Urinary bladder (tissue), 4 donors: ENCODE measurements at places on chromosomes 7 and 10.

DNA sequence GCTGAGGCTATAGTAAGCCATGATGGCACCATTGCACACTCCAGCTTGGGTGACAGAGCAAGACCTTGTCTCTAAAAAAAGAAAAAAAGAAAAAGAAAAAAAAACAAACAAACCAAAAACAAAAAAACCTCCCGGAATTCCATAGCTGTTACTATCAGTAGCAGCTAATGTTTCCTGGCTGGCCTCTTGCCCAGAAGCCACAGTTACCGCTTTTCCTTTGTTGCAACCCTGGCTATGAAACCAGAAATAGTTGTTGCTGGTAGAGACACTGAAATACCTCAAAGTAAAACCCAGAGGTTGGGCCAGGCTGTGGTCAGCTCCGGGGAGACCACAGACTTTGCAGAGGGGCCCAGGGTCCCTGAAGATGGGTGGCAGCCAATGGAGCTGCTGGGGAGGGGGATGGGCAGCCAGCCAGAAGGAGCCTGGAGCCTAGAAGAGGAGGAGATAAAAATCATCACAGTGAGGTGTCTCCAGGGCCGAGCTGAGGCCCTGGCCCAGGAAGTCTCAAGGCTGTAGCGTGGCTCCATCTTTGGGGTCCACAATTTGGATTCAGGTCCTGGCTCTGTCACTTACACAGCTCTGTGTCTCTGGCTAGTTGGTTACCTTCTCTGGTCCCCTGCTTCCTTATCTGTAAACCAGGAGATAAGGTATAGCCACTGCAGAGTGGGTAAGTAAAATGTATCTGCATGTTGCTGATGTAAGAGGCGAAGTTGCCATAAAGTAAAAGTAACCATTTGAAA is 3.4 kb upstream of the CHST12 start:
- DNase-seq: peak; percentile 83

DNA sequence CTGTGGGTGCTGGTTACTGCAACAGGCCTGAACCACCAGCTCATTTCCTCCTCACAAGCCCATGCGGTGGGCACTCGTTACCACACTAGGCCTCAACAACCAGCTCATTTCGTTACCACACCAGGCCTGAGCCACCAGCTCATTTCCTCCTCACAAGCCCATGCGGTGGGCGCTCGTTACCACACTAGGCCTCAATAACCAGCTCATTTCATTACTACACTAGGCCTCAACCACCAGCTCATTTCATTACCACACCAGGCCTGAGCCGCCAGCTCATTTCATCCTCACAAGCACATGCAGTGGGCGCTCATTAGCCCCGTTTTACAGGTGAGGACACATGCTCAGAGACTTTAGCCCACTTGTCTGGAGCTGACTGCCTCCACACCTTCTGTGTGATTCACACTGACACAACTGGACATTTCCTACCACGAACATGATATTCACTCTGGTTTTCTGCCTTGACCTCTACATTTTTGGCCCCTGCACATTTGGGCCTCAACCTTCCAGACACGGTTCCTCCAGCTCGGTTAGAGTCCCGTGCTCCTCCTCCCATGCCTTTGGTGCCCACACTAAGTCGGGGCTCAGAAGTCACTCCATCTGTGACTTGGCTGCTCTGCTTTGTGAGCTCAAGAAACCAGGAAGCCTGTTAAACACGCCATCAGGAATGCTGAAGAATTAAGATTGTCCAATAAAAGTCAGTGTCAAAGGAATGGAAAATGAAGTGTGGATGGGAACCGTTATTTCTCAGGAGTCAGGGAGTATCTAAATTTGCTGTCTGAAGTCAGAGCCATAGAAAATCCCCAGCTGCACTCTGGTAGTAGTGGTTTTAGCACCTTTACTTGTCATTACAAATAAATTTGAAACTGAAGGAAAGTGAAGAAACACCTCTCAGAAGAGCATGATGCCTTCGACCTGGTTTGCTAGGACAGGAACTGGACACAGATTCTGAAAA is 55.8 kb upstream of the LANCL2 start:
- no peak for DNase-seq

GRCh38 chr7:27051451-27051850 is 44.3 kb downstream of the HOXA1 start:
- DNase-seq: no peak

- no peak for DNase-seq
These were observed 151.3 kb upstream of the NPVF start for GRCh38 chr7:25379351-25380300.

- no peak for DNase-seq
These were observed 162.8 kb upstream of the ZMIZ1 start for GRCh38 chr10:78905957-78906308.

DNA sequence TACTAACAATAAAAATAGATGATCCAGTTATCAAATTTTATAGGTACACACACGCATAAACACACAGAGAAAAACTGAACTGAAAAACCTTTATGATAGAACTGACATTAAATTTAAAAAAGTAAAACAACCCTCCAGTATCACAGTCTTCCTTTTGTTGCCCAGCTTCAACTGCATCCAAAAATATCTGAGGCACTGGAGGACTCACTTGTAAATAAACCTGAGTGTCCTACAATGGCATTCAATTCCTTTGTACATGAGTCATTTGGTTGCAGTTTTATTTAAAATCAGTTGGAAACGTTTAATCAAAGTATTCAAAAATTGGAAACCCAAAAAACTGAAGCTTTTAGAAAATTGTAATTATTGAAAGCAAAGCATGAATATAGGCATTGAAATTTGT is 265.2 kb upstream of the CSTF2T start:
- no peak for DNase-seq

DNA sequence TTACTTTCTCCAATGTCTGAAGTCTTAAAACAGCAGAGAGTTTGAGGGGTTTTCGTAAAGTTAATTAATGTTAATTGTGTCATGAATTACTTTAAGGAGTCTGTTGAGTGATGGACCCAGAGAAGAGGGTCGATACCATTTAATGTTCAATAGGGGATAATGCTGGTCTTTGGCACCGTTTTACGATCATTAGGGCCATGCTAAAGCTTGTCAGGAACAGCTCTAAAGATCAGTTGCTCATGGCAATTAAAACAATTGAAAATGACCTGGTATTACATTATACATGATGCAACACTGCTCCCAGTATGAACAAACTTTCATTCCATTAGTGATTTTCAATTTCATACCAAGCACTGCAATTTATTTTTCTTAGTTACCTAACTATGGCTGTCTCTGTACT is 296.9 kb downstream of the ETV1 start:
- DNase-seq: no peak

- no peak for DNase-seq
These were observed 55.2 kb upstream of the C10orf71 start for GRCh38 chr10:49243610-49244283.

DNA sequence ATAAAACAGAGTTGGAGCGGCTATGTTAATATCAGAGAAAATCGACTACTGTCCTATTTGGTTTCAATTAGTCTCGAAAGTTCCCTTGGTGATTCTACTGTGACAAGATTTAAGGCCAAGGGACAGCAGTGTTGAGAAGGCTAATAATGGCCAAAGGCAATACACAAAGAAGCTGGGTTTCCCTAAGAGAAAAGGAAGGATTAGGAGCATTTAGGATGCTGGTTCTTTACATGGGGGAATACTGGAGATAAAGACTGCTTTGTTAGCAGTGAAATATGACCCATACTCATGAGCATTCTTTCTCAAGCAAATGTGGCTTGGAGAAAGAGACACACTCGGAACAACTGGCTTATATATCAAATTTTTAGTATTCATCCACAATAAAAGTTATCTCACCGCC is 32.2 kb downstream of the IQUB start:
- no peak for DNase-seq

DNA sequence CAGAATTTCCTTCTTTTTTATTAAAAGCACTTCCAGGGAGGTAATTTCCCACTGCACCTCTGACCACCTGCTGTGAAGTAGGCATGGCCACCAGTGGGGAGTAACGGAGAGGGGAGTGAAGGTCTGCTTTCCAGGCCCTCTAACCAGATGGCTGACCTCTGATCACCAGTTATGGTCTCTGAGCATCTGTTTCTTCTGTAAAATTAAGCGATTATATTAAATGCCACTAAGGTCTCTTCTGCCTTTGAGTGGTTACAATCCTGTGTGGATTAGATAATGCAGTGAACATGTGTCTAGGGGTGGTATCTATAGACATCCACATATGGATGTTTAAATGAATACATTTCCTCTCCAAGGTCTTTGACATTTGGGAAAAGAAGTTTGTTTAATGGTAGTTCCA is 199.6 kb downstream of the HERPUD2 start:
- DNase-seq: no peak

GRCh38 chr7:14228341-14228740 is 238.9 kb upstream of the ETV1 start:
- DNase-seq: no peak

GRCh38 chr10:104267721-104268404 is 1.1 kb upstream of the GSTO2 start:
- no peak for DNase-seq

GRCh38 chr7:144529269-144529926 is 125.9 kb upstream of the NOBOX start:
- no peak for DNase-seq

DNA sequence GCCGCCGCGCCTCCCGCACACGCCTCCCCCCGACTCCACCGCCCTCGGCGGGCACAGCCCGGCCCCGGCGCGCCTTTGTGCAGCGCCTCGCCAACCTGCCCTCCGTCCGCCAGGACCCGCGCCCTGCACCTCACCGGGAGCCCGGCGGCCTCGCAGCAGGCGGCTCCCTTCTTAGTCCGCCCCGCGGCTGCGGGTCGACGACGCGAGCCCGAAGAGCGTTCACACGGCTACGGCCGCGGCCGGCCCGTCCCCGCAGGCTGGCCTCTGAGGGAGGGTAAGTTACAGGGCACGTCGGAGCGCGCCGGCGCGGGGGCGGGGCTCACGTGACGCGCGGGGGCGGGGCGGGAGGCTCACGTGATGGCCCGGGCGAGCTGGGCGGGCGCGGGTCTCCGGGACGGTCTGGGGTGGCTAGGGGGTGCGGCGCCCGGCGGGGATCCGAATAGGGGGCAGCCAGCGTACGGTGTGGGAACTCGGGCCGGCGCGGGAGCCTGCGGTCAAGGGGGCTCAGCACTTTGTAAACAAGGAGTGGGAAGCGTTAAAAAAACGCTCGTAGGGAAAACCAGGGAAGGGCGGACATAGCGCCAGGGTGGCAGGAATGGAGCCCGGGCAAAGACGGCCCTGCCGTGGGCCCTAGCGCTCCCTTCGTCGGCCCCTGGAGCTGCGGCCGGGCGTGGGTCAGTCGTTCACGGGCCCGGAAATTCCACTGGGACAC is at the start of gene ARHGAP12:
ARHGAP12 (minus strand) TSS at position 283 of the 712 bp plus-strand sequence. CDS start 19,976 bp downstream, outside the sequence.
- DNase-seq: no peak

- DNase-seq: no peak
These were observed 637.1 kb downstream of the GATA3 start for GRCh38 chr10:8691498-8692017.

GRCh38 chr7:34281260-34281659 is 375.9 kb downstream of the BMPER start:
- no peak for DNase-seq

- DNase-seq: peak; percentile 29
These were observed 30.0 kb upstream of the TES start for GRCh38 chr7:116180302-116180701.

GRCh38 chr7:2526659-2527504 is 7.3 kb downstream of the LFNG start:
- no peak for DNase-seq

- DNase-seq: no peak
These were observed 57.3 kb downstream of the INPP5F start for GRCh38 chr10:119782981-119783664.

DNA sequence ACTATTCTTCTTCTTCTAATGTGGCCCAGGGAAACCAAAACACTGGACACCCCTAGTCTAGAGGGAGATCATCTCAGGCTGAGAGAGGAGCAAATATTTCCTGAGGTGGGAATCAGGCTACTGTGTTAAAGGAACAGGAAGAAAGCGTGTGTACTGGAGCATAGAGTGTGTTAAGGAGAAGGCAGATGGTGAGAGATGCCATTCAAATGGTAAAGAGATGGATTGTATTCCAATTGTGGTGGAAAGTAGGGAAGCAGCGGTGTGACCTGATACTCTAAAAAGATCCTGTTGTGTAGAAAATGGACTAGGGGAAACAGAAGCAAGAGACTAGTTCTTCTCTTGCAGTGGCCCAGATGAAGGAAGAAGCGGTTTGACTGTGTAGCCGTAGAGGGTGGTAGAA is 31.2 kb downstream of the RAB18 start:
- no peak for DNase-seq

- no peak for DNase-seq
These were observed 126.0 kb downstream of the ATRNL1 start for GRCh38 chr10:115219203-115219602.
